ENCODE measurements at places on chromosomes 11 and 22. TPM values are rescaled to one million over a fixed set of nuclear protein-coding genes. Genes with fewer than 3 reads are reported as not detected.

DNA sequence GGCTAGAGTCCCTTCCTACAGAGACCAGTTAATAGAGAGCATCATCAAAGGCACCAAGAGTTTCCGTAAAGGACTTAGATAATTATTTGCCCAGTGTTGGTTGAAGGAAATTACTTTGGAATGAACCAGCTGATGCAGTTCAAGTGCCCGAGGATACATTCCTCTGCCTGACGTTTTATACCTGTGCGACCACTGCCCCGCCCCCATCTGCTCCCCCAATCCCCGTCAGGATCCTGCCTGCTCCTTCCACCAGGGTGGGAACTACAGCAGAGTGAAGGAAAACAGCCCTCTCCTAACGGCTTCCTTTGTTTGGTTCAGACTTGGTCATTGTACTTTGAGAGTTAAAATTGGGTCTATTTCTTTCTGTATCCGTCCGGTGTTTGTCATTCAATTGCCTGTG is 761.5 kb downstream of the NTM start:
- DNase-seq: no peak

GRCh38 chr11:64629796-64630562 is 39.0 kb downstream of the SLC22A12 start:
- DNase-seq: no peak

- DNase-seq: no peak
Measured at GRCh38 chr11:12206529-12206928, 96.1 kb downstream of the MICAL2 start.

- DNase-seq: no peak
Measured at GRCh38 chr22:35311551-35311999, 11.9 kb downstream of the TOM1 start.

DNA sequence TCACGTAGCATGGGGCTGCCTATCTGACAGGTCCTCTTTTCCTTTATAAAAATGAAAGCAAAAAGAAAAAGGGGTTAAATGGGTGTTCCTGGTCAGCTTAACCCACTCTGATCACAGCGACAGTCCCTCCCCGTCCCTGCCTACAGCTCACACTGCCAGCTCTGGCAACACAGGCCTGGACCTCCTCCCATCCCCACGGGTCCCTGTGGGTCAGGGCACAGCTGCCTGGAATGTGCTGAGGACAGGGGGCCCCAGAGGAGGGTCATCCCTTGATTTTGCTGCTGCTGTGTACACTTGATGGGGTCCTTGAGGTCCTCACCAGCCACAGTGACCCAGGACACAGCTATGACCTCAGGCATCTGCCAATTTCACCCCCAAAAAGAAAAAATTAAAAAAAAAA is 29.6 kb upstream of the CYP2D6 start:
- no peak for DNase-seq

GRCh38 chr11:66639066-66639813 is 737 bp downstream of the RBM4 start:
- no peak for DNase-seq

DNA sequence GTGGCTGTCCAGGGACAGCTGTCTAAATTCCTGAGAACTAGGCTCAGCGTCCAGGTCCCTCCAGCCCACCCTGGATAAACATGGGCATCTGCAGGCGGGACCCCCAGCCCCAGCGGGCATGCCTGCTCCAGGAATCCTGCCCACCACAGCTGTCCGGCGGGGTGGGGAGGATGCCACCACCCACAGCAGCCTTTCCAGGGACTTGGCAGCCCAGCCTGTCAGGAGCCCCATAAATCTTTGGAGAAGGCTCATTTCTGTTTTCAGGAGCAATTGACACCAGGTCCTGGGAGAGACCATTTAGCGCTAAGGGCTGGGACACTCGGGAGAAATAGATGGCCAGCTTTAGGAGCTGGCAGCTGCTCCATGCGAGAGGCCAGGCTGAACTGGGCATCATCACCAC is 358.9 kb downstream of the CADM1 start:
- DNase-seq: no peak

- no peak for DNase-seq
Measured at GRCh38 chr22:49866646-49867045, 13.0 kb downstream of the ZBED4 start.

GRCh38 chr22:48187356-48187755 is 1424.9 kb downstream of the TBC1D22A start:
- DNase-seq: no peak

DNA sequence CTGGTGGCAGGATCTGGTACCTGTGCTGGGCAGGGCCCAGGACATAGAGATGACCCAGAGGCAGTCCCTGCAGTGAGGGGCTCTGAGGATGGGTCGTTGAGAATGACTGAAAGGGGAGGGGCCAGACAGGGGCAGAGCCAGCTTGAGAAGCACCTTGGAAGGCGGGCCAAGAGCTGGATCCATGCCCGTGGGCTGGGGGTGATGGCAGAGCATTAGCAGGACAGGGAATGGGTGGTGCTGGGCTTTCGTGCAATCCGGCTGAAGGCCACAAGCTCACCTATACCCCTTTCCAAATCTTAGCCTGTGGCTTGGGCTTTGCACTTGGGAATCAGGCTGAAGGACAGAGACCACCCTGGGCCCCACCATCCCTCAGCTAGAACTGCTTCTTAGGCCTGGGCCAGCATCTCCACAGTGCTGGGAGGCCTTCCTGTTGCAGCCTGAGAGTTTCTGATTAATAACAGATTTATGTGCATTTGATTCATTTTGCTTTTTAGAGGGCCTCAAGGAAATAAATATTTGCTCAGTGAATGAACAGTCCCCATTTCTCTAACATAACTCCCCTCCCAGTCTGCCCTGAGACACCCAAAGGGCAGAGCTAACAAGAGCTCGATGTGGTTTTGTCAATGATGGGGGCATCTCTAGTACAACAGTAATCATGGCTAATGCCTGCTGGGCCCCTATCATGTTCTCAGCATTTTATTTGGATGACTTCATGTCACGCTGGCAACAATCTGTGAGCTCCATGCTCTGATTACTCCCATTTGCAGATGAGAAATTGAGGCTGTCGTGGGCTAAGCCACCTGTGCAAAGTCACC is 39.3 kb downstream of the RIBC2 start:
- DNase-seq: no peak

DNA sequence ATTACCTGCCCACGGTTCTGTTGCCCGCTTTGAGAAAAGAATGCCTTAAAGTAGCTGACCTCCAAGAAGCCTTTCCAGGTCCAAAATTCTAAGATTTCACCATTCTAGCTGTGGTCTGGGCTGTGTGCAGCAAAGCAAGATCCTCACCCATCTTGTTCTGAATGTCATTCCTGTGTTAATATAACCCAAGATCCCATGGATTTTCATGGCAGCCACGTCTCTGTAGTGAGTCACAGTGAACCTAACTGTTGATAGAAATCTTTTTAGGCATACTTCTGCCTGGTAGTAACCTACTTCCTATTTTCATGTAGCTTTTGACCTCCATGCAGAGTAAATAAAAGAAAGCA is 210.0 kb downstream of the NAV2 start:
- DNase-seq: no peak

GRCh38 chr11:44811841-44812448 is 85.2 kb downstream of the TSPAN18 start:
- DNase-seq: no peak

DNA sequence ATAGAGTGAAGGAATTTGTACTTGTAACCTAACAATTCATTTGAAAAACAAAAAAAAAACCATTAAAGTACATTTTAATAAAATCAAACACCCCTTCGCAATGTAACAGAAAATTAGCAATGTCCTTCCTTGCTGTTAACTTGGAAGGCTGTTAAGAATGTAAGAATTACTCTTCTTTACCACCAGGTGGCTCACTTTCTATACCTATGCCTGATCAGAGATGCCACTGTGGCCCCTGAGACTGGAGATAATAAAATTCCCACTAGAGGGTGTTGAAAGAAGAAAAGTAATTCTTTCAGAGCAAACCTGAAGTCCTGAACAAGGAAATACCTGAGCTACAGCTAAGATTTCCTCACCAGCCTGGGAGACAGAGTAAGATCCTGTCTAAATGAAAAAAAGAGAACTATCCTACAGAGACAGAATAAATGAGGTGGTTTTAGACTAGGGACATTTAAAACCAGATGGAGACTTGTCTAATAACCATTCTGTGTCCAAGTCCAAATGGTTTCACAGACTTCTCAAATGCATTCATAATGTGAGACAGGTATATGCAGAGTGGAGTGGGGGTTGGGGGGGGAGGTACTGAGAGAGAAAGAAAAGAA is 1089.3 kb downstream of the FAM181B start:
- no peak for DNase-seq

MIOX gene
- not detected for total RNA-seq

MS4A6E gene
- total RNA-seq: not detected

MRGPRE gene
- total RNA-seq: 0.38 TPM

KCNE3 gene
- total RNA-seq: 5.0 TPM

TBX10 gene
- total RNA-seq: not detected

OPCML gene
- total RNA-seq: 2.0 TPM

OR52H1 gene
- total RNA-seq: not detected

Measured in right cardiac atrium (tissue), 5 donors.